ENCODE measurements at places on chromosomes 7 and 10.

DNA sequence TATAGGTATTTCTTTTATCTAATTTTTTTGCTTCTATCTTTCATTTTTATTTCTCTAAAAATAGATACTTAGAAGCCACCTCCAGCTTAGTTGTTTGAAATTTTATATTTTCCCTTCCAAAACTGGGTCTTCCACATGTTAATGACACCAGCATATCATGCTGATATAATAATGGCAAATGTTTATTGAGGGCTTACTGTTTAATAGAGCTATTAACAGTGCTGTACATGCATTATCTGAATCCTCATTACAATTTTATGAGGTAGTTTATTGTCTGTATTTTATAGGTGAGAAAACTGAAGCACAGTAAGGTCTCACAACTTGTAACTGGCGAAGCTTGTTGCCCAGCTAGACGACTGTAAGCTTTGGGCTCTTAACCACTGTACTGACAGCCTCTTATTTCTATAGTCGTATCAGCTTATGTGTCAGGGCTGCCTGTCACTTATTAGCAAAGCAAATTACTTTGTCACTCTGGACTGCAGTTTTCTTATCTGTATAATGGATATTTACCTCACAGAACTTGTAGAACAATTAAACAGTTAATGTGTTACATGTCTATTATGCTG lies 51.2 kb downstream of the ANKIB1 start:
- no peaks in the 10 kb centered on the region for H3K27me3 ChIP-seq
- H3K4me3 ChIP-seq: no peak overlapping the region
- H3K4me1 ChIP-seq: peaks cover 19% of the 10 kb centered on the region

DNA sequence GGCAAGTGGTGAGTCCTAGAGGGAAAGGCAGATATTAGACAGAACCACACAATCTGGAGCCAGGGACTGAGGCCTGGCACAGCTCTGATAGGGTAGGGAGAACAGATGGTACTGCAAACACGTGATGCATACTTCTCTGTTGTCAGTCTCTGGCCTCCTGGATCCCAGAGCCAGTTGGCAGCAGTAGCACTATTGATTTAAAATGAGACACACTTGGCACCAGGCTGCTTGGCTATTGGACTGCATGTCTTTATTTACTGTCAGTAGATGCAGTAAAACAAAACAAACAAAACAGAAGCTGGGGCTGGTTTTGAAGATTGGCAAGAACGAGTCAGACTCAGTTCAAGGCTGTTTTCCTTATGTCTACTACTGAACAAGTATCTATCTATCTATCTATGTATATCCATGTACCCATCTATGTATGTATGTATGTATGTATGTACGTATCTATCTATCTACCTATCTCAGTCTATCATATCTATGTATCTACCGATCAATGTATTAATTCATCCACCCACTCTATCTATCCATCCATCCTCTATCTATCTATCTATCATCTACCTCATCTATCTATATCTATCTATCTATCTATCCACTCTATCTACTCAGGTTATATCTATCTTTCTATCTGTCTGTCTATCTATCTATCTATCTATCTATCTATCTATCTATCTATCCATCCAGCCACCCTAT lies 23.4 kb upstream of the MGAM2 start:
- H3K36me3 ChIP-seq: no peaks in the 10 kb centered on the region
- no peak overlapping the region for H3K4me3 ChIP-seq
- peaks cover 12% of the 10 kb centered on the region for H3K4me1 ChIP-seq
- peak; percentile 71 for DNase-seq

DNA sequence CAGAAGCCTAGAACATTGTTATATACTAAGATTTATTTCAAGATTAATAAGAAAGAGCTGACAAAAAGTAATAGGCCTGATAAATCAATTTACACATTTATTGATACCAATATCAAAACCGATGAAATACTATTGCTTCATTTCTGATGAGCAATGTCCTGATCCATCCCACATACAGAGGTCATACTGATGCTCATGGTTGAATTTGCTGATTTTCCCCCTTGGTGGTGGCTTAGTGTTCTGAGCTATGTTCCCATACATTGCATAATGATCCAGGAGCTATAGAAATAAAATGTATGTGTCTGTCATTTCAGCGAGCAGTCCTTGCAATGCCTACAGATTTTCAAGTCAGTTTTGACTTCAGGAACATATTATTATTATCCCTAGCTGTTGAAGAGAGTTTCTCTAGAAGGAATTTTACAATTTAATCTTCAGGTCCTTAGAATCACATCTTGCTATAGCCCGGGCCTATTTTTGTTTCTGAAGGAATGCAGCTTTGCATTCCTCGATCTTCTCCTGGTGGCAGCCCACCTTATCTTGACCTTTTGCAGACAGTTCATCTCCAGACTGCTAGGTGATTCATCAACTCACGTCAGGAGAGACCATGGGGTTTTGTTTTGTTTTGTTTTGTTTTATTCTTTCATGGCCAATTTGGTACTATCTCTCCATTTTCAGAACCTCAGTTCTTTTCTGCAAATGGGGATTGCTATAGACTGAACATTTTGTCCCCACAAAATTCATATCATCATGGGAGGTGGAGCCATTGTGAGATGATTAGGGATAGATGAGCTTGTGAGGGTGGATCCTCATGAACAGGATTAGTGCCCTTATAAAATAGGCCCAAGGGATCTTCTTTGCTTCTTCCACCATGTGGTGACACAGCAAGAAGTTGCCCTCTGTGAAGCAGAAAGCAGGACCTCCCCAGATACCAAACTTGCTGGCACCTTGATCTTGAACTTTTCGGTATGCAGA lies 465.6 kb upstream of the IGFBP3 start:
- H3K27me3 ChIP-seq: no peaks in the 10 kb centered on the region
- no peak overlapping the region for H3K27ac ChIP-seq
- H3K36me3 ChIP-seq: no peaks in the 10 kb centered on the region
- H3K4me3 ChIP-seq: no peak overlapping the region
- no peak for DNase-seq
- no peaks in the 10 kb centered on the region for H3K4me1 ChIP-seq

DNA sequence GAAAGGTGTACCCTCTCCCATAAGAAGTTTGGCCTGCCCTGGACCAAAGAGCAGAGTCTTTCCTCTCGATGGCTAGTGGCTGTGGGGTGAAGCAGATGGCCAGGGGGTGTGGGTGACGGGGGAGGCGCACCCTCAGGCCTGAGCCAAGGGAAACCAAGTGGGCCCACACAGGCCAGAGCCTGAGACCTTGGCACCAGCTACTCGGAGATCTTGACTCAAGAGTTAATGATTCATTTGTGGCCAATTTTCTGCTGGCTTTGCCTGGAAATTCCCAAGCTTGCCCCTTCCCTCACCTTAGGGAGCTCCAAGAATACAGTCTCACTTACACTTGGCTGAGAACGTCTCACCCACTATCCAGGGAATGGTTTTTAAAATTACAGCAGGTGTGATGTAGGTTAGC lies 42.7 kb downstream of the ZMIZ1 start:
- H3K27me3 ChIP-seq: no peaks in the 10 kb centered on the region
- no peaks in the 10 kb centered on the region for H3K36me3 ChIP-seq
- no peak overlapping the region for H3K4me3 ChIP-seq
- H3K27ac ChIP-seq: peak overlapping the region; percentile 32

- no peak for DNase-seq
- H3K4me3 ChIP-seq: no peak overlapping the region
- H3K27ac ChIP-seq: no peak overlapping the region
- peaks cover 6% of the 10 kb centered on the region for H3K4me1 ChIP-seq
- no peaks in the 10 kb centered on the region for H3K36me3 ChIP-seq
- no peaks in the 10 kb centered on the region for H3K27me3 ChIP-seq
Measured at GRCh38 chr7:84195295-84196060, 889 bp upstream of the SEMA3A start.

DNA sequence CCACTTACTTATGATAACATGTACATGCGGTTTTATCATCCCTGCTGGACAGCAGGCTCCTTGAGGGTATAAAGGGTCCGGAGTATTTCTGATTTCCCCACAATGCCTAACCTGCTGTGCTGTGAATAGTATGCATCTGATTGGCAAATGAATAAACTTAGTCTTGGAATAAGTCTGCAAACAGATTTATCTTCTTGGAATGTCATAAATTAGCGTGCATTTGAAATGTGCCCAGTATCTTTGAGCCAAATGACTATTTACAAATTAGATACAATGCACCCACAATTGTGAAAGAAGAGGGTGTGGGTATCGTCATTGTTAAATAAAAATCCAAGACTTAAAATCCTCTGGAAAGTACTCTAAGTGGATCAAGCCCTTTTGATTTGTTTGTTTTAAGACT lies 106.0 kb downstream of the OSBPL3 start:
- H3K27me3 ChIP-seq: no peaks in the 10 kb centered on the region
- H3K4me3 ChIP-seq: no peak overlapping the region
- DNase-seq: no peak
- H3K4me1 ChIP-seq: no peaks in the 10 kb centered on the region
- H3K27ac ChIP-seq: no peak overlapping the region

DNA sequence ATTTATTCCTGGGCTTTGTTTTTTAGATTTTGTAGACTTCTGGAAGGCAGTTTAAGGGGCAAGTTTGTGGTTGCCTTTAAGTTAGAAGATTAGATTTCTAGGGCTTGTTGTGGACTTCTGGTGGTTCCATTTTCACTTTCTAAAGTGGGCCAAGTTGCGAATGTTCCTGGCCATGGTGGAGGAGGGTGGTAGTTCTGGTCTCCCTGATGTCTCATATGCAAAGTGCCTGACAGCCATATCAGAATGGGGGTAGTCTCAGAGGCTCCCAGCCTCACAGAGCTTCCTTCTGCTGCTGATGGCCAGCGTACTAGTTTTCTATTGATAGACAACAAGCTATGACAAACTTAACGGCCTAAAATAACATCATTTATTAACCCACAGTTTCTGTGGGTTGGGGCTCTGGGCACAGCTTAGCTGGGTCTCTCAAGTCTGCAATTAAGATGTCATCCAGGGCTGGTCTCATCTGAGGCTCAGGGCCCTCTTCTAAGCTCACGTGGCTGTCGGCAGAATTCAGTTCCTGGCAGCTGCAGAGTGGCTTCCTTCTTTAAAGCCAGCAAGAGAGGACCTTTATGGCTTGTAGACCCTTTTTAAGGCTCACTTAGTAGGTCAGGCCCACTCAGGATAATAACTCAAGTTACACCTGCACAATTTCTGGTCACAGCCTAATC lies 44.8 kb downstream of the BMPER start:
- H3K27me3 ChIP-seq: no peaks in the 10 kb centered on the region
- no peak overlapping the region for H3K4me3 ChIP-seq
- H3K4me1 ChIP-seq: no peaks in the 10 kb centered on the region
